ENCODE measurements at places on chromosomes 6 and 20. TPM values are rescaled to one million over a fixed set of nuclear protein-coding genes. Genes with fewer than 3 reads are reported as not detected.

The CDSN gene
- not detected for total RNA-seq

The PACSIN1 gene
- total RNA-seq = 0.19 TPM

The GRM4 gene
- 0.18 TPM for total RNA-seq

The CFAP206 gene
- not detected for total RNA-seq

The TRAPPC3L gene
- not detected for total RNA-seq

The PCSK2 gene
- not detected for total RNA-seq

GRCh38 chr20:23267909-23268308 lies 82.7 kb upstream of the NXT1 start:
- no peak for DNase-seq

DNA sequence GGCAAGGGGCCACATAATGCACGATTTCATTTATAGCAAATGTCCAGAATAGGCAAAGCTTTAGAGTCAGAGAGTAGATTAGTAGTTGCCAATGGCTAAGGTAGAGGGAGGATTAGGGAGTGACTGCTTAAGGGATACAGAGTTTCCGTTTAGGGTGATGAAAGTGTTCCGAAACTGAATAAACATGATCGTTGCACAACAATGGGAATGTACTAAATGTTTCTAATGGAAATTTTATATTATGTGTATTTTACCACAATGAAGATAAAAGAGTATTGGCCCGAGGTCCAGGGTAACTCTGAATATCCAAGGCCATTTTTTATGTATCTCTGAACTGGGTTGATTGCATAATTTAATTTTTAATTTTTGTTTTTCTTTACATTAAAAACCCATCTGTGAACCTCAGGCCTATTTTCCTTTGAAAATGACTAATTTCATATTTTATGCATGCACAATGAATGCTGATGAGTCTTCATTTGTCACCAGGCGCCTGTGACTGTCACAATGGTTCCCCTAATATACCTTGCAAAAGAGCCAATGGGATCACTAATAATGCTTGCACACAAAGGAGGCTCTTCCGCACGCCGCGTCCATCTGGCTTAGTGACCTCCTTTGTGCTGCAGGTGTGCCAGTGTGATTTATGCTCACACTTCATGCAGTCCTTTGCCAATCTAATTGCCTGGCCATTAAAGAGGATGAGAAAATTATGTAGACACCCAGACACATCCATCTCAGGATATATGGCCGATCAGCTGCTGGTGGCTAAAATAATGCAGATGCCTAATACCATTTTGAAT lies 612.5 kb downstream of the CDH26 start:
- no peak for DNase-seq

DNA sequence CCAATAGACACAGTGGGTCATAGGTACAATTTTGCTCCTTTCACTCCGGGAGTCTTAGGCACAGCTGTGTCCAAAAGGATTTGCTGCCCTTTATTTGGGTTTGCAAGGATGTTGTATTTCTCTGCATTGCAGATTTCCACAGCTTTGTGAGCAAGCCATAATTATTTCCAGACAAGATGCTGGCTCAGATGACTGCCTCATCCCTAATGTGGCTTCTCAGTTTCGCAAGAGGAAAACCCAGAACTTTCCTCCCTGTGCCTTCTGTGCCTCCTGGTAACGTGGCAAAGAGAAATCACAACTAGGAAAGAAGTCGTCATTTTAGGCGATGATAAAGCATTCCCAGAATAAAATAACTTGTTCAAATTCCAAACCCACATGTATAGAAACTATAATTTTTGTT lies 33.7 kb downstream of the FAM50B start:
- no peak for DNase-seq

- no peak for DNase-seq
Measured at GRCh38 chr6:30548375-30548774, 7.9 kb downstream of the GNL1 start.

DNA sequence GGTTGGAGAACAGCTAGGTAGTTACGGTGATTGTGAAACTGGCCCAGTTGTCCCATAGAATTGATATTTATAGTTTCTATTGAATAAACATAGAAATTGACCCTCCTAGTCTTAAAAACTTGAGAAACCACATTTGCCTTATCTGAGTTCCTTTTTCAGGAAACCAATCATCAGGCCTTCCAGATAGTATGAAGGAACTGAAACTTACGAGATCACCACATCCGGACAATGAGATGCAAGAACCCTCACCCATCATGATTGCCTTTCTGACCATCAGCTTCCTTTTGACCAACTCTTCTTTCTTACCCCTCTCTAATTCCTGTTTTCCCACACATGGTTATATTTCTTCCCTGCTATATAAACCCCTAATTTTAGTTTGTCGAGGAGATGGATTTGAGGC lies 21.8 kb downstream of the SLC35F1 start:
- no peak for DNase-seq

DNA sequence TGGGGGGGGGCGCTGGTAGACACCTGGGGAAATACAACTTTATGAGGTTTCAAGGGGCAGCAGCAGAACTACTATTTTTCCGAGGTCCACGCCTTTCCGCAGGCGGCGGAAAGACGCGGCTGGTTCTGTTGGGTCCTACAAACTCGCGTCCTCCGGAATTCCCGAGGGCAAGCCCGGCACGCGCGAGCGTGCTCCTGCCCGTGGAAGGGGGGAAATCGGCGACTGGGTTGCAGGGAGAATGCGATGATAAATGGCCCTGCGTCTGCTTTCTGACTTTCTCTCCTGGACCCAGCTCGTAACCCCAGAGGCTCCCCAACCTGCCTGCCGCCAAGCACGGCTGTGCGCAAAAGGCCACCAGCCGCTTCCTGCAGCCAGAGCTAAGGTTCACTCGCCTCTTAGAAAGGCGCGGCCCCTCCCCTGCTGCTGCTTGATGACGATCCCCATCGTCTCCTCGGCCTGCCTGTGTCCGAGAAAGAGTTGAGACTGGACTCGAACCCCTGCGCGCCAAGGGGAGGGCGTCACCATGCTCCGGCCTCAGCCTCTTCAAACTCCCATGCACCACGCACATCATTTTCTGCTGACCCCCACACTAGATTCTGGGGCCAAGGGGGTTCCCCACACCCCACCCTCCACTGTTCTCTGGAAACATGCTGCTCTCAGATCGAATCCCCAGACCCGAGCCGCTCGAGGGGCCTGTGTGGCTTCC lies 6.7 kb downstream of the FOXA2 start:
- DNase-seq = no peak

DNA sequence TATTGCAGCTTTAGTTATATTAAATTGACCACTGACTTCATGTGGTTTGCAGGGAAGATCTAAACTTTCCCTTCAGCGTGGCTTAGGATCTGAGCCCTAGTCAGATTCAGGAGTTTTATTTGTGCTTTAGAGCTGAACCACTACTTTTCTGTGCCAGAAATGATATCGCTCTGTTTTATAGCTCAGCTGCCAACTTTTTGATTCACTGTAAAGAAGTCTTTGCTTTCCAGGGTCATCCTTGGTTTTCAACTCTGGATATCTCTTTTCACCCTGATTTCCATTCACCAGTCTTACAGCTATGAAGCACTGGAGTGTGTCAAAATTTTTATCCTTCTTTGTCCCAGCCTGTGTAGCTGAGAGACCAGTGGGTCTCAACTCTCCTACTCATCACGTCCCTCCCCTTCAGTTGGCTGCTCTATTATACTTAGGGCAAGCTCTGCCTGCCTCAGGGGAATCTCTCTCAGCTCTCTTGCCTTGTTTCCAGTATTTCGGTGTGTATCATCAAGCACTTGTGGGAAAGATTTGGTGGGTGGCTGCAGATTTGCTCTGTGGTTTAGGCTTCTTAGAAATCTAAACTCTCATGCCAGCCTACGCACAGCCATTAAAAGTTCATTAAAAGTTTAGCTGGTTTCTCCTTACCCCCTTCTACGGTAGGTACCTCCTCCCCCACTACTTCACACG lies 425.5 kb downstream of the TENT5A start:
- DNase-seq = no peak

DNA sequence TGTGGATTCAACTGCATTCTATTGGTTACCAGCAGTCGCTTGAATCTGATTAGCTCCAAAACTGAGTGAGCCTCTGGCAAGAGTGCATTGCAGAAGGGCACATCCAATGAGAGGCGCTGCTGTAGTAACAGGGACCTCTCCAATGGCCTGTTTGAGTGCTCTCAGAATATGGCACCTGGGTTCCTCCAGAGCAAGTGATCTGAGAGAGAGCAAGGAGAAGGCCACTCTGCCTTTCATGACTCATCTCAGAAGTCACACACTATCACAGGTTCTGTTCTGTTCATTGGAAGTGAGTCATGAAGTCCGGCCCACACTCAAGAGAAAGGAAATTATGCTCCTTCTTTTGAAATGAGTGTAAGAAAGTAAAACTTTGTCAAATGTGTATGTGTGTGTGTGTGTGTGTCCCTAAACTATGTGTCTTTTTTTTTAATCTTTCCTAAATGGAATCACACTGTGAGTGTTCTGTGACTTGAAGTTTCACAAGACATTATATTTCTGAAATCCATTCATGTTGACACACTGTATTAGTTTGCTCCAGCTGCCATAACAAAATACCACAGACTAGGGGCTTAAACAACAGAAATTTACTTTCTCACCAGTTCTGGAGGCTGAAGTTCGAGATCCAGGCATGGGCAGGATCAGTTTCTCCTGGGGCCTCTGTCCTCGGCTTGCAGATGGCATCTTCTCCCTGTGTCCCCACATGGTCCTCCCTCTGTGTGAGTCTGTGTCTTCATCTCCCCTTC lies 138.3 kb upstream of the CDYL start:
- peak; percentile 51 for DNase-seq

- DNase-seq = no peak
Measured at GRCh38 chr6:90253631-90254030, 43.0 kb downstream of the BACH2 start.

GRCh38 chr6:125031385-125031784 lies 69.1 kb downstream of the RNF217 start:
- no peak for DNase-seq

DNA sequence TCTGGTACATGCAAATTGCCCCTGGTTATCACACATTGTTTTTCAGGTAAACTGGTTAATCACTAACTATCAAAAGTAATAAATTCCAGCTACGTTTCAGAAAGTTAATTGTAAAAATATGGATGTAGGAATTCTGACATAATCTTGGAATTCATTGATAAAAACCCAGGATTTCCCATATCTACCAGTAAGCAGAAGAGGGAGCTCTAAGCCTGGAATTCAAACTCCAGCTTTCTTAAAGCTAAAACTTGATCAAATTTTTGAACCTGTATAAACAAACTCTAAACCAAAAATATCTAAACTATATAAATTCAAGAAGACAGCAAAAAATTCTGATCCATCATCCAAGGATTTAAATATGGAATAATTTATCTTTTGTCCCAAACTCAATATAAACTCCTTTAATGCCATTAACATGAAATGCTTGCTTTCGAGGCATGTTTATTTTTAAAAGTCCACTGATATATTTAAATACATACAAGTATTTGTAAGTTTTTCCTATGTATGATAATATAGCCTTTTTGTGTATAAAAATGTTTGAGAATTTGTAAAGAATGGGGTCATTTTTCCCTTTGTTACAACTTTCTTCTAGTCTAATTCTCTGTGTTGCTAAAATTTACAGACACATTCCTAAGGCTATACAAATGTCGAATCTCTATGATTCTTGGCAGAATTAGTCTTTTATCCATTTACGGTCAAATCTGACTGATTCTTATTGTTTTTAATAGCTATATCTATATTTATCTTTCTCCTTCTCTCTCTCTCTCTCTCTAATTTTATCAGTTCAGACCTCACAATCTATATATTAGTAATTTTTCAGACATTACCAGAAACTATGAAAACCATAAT lies 91.4 kb upstream of the RNF217 start:
- DNase-seq = no peak

DNA sequence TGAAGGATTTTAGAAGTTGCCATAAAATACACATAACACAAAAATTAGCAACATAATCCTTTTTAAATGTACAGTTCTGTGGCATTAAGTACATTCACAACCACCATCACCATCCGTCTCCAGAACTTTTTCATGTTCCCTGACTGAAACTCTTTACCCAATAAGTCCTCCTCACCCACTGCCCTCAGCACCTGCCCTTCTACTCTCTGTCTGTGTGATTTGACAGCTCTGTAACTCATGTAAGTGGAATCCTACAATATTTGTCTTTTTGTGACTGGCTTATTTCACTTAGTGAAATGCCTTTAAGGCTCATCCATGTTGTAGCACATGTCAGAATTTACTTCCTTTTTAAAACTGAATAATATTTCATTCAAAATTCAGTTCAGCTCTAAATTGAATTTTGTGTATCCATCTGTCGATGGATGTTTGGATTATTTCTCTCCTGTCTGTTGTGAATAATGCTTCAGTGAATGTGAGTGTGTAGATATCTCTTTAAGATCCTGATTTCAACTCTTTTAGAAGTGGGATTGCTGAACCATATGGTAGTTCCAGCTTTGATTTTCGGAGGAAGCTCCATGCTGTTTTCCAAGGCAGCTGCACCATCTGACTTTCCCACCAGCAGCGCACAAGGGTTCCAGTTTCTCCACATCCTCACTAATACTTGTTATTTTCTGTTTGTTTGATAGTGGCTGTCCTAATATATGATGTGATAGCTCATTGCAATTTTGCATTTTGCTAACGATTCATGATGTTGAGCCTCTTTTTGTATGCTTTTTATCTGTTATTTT lies 4.2 kb downstream of the ENTPD6 start:
- no peak for DNase-seq

DNA sequence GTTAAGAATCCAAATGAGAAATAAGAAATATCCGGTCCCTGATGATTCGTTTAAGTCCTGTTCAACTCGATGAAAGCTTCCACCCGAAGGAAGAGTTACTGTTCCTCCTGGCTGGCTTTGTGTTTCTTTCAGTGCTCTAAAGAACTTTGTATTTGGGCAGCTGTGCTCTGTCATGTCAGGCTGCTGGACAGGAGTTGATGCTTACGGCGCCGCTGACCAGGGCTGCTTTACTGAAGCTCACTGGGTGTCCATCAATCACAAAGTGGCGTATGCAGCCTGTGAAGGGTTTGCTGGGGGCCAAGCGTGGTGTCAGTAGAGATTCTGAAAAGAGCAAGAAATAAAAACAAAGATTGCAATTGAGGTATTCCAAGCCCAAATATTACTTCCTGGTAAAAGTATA lies 21.9 kb downstream of the FAM229B start:
- DNase-seq = no peak

- DNase-seq = no peak
Measured at GRCh38 chr6:139905404-139906052, 531.1 kb upstream of the CITED2 start.

DNA sequence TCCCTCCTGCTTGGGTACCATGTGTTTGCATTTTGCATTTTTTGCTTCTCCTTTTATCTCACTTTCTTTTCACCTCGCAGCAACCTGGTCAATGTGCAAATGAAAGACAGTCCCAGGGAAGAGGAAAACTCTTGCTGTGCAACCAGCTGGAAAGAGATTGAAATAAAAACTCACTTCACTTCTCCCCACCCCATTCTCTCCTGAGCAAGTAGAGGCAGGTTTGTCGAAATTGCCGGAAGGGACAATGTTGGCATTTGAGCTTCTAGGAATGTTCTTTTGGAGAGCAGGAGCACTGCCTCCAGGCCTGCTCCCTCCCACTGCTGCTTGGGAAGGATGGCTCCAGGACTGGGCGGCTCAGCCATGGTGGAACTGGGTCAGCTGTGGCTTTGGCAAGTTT lies 30.6 kb downstream of the KCNG1 start:
- no peak for DNase-seq

- no peak for DNase-seq
Measured at GRCh38 chr6:169862043-169862891, 110.8 kb downstream of the ERMARD start.

All from activated naive CD8-positive, alpha-beta T cell treated with anti-CD3 and anti-CD28 coated beads for 36 hours (primary cell).